Brain pericyte (primary cell): ENCODE measurements at places on chromosomes 13 and 19.

DNA sequence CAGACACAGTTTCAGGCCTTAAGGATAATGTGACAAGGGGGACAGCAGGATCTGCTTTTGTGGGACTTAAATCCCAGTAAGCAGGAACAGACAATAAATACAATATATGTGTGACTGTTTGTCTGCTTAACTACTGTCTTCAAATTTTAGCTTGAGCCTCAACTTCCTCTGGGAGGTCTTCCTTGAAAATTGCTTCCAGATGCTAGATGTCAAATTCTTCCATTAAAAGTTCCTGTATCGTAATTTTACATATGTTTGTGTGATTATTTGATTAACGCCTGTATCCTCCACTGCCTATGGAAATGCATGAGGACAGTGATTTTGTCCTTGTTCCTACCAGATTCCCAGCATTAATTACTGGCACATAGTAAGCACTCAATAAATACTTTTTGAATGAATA lies 385.5 kb downstream of the NDFIP2 start:
- DNase-seq, result no peak

DNA sequence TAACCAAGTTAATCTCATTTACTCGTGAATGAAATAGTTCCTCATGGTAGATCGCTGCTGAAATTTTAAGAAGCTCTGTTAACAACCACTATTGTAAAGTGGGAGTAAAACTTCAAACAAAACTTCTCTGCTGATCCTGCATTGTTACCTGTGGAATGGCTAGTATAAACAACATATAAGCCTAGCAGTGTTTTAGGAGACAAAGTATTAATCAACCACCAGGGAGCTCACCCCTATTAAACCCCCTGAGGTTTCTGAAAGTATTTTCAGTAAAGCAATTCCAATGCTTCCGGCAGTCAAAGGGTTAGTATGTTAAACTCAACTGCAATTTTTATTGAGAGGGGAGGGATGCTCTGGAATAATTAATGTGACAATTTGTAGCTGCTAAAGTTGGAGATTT lies 30.0 kb upstream of the PCDH17 start:
- DNase-seq, result no peak

- DNase-seq, result no peak
Observed at GRCh38 chr19:31110336-31110735, 238.9 kb downstream of the TSHZ3 start.

GRCh38 chr19:15448778-15449619 lies 757 bp downstream of the WIZ start:
- no peak for DNase-seq

DNA sequence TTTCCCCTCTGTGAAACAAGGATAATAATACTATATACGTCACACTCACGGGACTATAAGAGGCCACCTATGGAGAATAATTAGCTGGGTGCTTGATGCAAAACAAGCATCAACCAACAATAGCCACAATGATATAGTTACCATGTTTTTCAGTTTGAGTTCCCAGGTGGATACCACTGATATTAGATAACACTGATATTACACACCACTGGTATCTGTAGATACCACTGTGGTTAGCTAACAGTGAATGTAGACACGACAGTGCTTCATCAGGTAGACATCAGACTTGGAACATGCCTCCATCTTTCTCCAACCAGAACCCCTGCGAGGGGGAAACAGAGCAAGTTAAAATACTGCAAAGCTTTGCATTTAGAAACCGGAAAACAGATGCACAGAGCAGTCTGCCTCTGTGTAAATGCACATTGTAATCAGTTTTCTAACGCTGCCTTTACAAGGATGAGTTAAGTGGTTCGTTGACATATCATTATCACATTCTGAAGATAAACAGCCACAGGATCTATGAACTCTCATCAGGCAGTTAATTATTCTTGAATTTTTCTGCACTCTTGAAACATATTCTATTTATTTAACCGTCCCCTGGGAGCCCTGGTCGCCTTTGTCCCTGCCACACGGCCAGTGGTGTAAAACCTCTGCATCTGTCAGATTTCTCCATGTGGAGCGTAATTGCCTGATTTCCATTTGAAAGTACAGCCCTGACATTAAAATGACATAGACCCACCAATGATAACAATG lies 80.7 kb downstream of the RNASEH2B start:
- no peak for DNase-seq

GRCh38 chr13:52932649-52933048 lies 84.2 kb upstream of the PCDH8 start:
- DNase-seq, result no peak

GRCh38 chr13:19345158-19345557 lies 163.5 kb upstream of the TUBA3C start:
- DNase-seq, result no peak
